ENCODE measurements at places on chromosomes 12 and 14.
A peak's percentile ranks its signal among the peaks of the same experiment; 100 is the strongest.

- DNase-seq = no peak
Observed at GRCh38 chr12:74889563-74890236, 319.9 kb downstream of the KCNC2 start.

- no peak for DNase-seq
Observed at GRCh38 chr14:50796390-50796789, 34.6 kb downstream of the NIN start.

DNA sequence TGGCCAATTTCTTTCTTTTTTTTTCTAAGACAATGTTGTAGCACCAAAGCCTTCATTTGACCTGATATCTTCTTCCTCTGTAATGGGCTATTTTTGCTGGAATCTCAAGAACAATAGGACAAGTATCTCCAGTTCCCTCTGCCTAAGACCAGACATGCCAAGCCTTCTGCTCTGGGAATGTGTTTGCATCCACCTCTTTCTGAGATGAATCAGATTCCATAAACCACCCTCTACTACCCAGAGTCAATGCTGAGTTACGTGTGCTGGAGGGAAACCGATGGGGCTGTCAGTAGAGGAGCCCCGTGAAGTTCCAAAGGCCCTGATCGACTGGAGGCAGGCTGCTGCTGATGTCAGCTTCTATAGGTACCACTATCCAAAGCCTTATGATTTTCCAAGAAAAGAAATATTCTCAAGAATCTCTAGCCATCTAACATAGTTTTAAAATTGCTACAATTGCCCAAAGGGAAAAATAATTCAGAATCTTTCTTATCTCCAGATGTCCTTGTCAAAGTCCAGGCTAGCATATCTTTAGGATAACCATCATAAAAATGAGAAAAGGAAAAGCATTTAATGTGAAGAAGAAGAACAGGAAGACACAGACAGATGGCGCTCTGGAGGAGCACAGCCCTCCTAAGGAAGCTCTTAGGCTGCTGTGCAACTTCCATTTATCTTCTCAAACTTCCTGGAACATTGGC is 101.9 kb downstream of the SLC8A3 start:
- peak; percentile 28 for DNase-seq

- no peak for DNase-seq
Observed at GRCh38 chr12:71142016-71142415, 15.8 kb downstream of the TSPAN8 start.

DNA sequence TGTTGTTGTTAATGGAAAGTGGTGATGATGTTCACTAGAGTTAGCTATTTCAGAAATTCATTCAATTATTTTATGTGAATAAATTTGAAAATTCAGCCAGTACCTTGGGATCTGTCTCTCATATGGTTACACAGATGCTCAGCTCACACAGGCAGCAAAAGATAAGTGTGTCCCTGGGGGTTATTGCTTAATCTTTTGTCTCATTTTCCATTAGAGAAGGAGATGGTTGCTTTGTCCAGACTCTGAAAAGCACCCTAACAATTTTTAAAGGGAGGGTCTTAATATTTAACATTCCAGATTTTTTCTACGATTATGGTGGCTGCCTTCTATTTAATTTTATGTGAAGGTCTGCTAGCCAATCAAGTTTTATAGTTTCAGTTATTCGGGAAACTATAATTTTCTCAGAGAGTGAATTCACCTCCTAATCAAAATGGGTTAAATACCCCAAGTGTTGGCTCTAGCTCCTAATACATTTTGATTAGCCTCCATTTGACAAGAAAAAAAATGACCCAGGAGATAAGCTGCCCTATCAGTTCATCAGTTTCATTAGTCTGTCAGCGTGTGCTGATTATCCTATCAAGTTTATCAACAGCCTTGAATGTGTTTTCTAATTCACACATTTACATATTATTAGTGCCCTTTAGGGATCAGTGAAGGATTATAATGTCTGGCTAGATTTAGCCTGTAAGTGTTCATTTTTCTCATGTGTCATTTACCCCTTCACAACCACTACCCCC is 282.1 kb downstream of the TMTC2 start:
- no peak for DNase-seq
